ENCODE measurements at places on chromosomes 2 and 18. TPM values are rescaled to one million over a fixed set of nuclear protein-coding genes. Genes with fewer than 3 reads are reported as not detected.

- no peak for DNase-seq
These were observed 171.2 kb downstream of the NBAS start for GRCh38 chr2:15389895-15390294.

DNA sequence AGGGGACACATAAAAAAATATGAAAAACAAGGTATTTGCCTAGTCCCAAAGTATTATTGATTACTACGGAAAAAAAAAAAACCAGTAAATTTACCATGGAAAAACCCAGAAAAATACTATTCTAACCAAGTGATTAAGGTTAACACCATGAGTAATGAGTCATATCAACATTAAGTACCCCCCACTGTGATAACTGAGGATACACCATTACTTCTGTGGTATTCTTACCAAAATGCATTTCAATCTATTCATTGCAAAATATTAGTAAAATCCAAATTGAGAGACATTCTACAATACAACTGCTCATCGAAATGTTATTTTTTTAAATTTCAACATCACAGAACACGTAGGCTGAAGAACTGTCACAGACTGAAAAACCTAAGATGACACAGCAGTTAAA lies 669.8 kb downstream of the ZEB2 start:
- no peak for DNase-seq

DNA sequence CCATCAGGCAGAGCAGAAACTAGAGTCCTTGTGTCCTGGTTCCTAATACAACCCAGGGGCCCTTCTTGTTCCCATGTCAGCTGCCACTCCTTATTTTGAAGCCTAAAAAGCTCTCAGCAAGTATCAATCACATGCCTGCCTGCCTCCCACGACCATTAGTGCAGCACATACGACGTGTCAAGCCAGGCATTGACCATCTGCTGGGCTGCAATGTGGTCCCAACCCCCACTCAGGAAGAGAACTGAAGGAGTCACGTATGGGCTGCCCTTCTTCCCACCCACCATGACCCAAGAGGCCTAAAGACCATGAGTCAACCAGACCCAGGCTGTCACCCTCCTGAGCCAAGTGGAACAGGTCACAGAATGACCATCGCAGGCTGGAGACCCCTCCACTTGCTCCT lies 98.8 kb downstream of the KLHL29 start:
- no peak for DNase-seq

DNA sequence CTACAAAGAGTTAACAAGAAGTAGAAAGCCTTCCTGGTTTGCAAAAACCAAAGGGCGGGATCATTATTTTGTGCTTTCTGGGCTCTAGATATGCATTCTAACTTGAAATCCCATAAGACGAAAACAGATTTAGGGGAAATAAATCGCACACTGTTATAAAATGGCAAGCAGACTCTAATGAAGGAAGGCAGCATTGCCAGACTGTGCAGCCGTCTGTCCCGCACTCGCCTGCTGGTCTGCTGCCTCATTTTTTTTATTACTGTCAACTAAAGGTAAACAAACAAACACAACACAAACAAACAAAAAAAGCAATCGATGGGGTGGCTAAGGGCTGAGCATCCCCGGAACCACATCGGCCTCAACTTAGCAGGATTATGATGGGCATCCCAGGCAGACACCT lies 24.4 kb downstream of the ZNF521 start:
- DNase-seq = no peak

DNA sequence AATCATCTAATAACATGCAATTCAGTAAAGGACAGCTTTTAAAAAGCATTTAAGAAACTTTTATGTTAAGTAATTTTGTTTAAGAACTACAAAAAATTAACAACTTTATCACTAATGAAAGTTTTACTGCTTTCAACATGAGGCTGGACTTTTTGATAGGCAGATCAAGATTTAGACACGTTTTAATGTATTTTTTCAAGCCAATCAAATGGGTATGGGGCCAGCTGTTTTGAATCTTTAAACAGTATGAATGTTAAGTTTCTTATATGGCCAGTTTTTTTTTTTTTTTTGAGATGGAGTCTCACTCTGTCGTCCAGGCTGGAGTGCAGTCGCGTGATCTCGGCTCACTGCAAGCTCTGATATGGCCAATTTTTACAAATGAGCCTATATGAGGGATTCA lies 73.1 kb downstream of the ST6GAL2 start:
- DNase-seq = no peak

DNA sequence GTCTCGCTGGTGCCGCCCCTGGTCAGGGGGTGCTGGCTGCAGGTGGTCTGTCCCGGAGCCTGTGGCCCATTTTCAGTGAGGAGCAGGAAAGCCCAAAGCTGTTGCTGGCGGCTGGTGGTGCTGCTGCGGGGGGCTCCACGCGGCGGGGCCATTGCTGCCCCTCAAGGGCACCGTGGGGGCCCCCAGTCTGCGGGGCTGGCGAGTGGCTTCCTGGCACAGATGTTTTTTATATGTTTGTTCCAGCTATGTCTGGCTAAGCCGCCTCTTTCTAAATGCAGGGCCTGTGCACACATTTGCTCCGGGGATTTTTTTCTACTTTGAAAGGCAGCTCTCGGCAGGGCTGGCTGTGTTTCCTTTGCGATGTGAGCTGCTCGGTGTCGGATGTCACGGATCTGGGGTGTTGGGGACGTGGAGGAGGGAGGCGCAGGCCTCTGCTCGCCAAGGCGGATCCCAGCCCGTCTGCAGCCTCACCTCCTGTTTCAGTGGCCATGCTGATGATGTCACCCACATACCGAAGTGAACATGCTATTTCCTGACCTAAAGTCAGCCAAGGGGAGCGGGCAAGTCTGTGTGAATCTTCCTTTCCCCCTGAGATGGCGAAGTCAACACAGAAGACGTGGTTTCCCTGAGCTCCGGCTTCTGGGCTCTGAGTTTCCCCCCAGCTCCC lies 112.0 kb upstream of the CTDP1 start:
- DNase-seq = no peak

DNA sequence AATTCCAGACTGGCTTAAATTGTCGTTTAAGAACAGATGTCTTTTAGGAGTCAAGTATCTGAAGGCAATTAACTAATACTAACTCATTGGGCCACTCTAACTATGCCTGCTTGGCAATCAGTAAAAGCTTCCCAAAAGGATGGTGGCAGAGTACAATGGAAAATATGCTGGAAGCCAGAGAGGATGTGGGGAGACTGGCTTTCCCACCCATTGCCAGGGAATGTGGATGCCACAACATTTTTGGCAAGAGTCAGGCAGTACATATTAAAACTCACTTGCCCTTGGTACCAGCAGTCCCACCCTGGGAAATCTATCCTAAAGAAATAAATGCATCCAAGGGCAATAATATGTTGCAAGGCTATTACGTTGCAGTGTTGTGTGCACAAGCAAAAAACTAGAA lies 74.0 kb upstream of the FZD7 start:
- no peak for DNase-seq

Gene CRACDL
- total RNA-seq = not detected

Gene CDK5R2
- not detected for total RNA-seq

Gene CHRND
- not detected for total RNA-seq
